ENCODE measurements at places on chromosomes 3 and 15.

DNA sequence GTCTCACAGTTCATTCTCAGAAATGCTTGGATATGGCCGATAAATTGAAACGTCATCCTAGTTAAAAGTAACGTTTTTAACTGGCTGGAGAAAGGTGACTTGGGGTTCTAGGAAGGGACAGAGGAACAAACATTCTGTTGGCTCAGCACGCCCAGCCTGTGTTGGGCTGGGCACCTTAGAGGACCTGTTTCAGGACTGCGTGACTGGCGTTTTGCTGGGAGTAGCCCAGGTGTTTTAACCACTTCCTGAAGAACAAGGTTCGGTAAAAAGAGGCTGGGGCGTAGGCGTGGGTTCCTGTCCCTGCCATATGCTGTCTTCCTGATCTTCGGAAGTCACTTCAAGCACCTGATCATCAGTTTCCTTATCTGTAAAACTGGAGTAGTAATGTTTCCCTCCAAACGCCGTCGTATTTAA lies 1.1 kb upstream of the TLNRD1 start:
- no peak for DNase-seq

DNA sequence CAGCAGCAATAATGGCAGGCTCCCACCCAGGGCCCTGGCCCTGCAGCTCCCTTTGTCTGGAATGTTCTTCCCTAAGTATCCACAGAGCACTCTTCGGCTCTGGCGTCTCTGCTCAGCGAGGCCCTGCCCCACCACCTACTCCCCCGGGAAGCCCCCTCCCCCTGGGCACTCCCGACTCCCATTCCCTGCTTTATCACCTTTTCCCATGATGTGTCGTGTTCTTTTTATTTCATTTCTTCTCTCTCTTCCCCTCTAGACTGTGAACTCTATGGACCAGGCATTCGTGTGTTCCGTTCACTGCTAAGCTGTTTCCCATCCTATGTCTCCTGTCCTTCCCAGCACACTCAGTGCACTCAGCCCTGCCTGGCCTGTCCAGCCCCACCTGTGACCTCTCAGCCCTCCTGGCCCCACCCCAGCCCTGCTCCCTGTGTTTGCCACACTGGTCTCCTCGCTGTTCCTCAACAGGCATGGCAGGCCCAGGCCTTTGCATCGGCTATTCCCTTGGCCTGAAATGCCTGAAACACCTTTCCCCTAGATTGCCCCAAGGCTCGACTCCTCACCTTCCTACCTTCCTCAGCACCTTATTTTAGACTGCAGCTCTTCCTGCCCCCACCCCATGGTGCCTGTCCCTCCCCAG lies 107.4 kb downstream of the TPRA1 start:
- no peak for DNase-seq

DNA sequence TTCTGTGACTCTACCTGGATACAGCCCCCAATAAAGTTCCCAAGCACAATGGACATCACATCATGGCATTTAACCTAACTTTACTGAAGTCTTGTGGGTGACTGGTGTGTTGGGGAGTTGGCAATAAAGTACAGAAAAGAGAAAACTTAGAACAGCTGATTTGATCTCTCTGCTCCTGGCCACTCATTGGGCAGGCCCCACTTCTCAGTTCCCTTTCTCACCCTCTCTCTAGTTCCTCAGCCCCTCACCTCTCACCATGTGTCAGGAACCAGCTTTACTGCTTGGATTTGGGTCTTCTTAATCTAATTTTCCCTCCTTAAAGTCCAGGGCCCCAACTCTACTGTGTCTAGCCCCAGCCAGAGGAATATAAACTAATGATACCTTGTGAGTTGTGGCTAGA lies 713 bp upstream of the MUC13 start:
- no peak for DNase-seq

GRCh38 chr3:152175528-152175889 lies 93.2 kb upstream of the MBNL1 start:
- DNase-seq, result no peak

- DNase-seq, result no peak
Measured at GRCh38 chr15:58217460-58217859, 79.3 kb downstream of the AQP9 start.

GRCh38 chr15:55742498-55742926 lies 440 bp downstream of the PRTG start:
- DNase-seq, result no peak

DNA sequence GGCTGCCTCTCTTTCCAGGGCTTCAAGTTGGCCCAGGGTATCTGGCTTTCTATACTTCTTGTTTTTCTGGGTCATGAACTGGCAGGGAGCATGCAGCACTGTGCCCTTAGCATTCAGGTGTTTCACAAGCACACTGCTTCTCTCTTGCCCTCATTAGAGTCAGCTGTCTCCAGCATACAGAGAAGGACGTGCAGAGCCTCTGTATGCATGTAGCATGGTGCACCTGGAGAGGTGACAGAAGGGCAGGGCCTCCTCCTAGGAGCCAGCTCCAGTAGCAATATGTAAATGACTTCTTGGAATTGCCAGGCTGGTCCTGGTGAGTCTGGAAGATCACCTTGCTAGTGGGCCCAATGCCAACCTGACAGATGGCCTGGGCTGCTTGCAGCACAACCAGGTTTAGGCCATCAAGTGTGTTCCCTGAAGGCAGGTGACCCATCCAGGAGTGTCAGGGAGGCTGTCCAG lies 44.8 kb upstream of the ATP2C1 start:
- DNase-seq, result no peak

DNA sequence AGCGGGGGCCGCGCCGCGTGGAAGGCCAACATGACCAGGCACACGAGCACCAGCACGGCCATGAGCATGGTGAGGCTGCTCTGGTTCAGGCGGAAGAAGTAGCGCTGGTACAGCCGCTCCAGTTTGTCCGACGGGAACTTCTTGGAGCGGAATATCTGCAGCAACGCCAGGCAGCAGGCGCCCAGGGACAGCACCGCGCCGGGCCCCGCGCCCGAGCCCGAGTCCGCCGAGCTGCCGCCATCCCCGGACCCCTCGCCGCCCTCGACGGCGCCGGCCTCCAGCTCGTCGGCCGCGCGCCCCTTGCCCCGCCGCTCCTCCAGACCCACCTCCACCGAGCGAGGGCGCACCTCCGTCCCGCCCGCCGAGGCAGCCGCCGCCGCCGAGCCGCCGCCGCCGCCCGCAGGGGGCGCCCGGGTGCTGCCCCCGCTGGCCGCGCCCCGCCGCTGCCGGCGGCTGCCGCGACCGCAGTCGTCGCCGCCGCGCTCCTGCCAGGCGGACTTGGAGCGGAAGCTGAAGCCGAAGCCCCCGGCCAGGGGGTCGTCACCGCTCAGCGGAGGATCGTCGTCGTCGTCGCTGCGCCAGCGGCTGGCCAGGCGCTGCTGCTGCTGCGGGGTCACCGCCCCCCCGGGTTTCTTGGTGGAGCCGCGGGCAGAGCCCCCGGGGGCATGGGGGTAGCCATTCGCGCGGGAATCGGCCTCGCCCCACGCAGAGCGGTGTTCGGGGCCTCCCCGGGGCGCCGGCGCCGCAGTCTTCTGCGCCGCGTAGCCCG lies 957 bp downstream of the ADCY5 start:
- DNase-seq, result no peak

DNA sequence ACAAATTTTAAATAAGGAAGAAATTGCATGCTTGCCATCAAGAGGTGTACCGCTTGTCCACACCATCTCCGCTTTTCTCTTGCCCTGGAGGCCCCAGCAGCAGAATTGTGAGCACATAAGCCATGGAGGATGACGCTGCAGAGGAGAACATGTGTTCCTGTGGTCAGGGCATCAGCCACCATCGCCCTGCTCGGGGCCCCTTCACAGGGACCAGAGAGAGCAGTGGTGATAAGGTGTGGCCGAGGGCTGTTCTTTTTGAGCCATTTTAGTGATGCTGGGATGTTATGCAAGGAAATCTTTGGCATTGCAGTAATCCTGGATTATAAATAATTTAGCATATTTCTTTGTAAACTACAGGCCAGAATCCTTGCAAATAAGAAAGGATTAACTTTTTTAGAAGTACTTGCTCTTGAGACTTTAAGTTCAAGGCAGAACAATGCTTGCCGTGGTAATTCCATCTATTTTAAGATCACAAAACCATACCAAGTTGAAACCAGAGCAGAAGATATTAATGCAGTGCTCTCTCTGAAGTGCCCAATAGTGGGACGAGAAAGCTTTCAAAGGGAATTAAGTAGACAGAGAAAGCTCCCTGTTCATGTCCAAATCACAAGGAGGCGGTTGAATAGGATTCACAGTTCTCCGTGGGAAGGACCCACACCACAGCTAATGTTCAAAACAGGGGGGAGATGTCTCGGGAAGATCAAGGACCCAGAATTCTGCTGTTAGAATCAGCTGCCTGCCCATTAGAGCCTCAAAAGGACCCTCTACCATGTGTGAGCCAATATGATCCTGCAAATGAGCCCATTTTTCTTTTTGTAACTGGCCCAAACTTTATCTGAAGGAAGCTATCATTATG lies 338.5 kb downstream of the RORA start:
- no peak for DNase-seq

- no peak for DNase-seq
Measured at GRCh38 chr3:121974601-121975111, 47.4 kb downstream of the ILDR1 start.

DNA sequence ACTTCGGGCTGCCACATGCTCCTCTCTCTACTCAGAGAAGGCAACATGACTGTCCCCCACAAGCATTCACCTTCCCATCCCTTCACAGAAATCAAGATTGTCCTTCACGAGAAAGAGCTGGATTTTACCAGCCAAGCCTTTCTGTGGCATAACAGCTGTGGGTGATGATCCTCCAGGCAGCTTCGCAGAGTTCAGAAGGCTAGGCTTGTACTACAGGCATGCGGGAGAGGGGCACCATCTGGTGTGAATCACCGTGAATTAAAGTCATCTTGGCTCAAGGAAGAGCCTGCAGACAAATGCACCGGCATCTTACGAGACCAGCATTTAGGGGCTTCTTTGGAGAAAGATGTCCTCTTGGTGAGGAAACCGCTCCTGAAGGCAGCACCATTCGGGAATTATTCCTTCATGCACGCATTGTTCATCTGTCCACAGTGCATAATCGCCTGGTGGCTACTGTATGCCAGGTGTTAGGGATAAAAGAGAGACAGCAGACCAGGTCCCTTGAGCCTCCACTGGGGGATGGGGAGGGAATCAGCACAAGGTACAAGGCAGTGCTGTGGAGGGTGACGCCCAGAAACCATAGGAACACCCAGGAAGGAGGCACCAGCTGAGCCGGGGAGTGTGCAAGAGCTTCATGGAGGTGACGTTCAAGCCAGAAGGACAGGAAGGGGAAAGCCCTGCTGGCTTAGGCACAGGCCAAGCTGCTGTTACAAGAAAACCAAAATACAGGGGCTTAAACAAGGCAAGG lies 108.6 kb downstream of the TMEM266 start:
- no peak for DNase-seq

GRCh38 chr3:30848087-30848779 lies 46.2 kb downstream of the GADL1 start:
- DNase-seq, result no peak

DNA sequence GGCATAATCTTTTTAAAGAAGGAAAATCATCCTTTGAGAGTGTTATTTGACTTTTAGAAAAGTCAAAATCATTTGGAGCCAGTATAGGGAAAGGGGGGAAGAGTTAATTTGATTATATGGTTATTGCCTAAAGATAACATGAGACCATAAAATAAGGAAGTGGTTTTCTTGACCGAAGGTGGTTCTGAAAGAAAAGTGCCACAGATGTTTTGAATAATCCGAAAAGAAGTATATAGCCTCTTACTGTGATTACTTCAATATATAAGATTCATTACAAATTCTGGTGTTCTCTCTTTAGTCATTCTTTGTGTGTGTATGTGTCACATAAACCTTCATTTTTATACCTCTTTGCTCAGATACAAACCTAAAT lies 1.1 kb downstream of the DNAJB11 start:
- no peak for DNase-seq

DNA sequence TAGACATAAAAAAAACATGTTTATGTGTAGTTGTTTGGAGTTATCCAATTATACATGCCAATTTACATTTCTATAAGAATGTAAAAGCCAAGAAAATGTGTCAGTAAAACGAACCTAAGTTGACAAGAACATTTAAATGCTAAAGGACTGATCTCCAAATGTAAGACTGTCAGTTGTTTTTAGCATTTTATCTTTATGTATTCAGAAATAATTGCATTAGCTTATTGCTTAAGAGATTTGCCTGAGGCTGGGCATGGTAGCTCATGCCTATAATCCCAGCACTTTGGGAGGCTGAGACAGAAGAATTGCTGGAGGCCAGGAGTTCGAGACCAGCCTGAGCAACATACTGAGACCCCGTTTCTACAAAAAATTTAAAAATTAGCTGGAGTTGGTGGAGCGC lies 26.9 kb downstream of the PXK start:
- DNase-seq, result no peak

GRCh38 chr15:85778107-85778776 lies 16.5 kb downstream of the KLHL25 start:
- no peak for DNase-seq

DNA sequence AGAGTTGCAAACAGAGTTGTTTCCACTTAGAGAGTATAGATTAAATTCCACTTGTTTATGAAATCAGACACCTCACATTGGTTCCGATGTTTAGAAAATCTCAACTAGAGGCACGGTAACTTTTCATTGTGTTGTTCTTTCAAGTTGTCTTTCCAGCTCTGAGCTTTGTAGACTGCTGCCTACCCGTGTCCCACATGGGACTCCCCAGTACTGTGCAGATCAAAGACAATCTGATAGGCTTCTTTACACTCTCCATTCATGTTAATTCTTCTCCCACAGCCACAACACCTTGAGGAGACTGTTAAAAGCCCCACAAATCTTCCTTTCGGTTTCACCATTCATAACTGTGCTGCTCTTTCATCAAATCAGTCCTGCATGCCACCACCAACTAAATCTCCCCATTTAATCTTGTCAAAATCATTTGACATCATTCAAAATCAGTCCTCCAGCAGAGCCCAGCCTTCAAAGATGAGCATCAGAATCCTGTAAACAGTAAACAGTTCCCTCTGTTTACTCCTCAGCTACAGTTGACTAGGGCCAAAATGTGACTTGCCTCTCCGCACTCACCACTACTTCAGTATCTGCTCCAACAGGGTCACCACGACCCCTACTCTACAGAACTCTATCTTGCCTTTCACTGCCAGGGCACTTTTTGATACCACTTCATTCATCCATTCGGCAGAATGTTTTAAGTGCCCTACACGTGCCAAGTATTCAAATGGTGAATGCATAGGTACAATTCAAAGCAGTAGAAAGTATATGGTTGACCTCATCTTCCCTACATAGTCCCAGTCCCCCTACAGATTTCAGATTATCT lies 8.3 kb downstream of the ANXA2 start:
- DNase-seq, result no peak

DNA sequence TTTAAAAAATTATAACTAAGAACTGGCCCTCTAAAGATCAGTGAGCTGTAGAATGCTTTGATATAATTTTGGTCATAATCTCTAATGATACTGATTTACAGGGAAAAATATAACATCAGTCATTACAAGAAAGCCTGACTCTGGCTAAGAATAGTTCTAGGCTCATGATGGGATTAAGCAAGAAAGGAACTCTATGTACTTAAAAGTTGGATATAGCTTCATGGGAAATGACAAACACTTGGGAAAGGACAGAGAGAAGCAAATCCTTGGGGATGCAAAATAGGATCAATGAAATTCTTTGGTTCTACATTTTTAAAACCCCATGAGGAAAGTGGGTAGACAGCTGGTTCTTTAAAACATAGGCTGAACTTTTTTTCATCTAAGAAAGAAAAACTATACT lies 472.7 kb upstream of the NR2F2 start:
- no peak for DNase-seq

- no peak for DNase-seq
Measured at GRCh38 chr3:120143676-120144075, 49.4 kb upstream of the GSK3B start.
